ENCODE measurements at places on chromosomes 13 and 19.

DNA sequence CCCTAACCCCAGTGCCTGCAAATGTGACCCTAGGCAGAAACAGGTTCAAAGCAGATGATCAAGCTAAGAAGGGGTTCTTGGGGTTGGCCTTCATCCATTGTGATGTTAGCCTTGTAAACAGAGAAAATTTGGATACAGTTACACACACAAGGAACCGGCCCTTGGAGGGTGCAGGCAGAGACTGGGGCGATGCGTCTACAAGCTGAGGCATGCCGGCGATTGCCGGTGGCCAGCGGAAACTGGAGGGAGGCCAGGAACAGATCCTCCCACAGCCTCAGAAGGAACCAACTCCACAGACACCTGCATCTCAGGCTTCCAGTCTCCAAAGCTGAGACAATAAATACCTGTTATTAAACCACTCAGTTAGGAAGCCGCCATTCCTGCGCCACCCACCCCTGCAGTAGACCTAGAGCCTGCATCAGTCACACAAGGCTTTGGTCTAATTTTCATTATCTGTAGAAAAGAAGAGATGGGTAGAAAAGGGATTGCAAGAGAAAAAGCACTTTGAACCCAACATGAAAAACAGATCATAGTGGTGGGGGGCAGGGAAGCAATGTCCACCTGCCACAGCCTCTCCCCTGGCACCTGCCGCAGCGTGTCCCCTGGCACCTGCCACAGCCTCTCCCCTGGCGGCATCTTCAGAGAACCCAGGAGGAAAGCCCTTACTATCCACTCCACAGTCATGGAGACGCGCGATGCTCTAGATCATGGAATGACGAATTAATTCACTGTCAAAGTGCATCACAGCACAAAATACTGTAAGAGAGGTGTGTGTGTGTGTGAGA is 119.7 kb upstream of the SOX1 start:
- DNase-seq, result no peak

- no peak for DNase-seq
Observed at GRCh38 chr13:59651479-59651878, 512.2 kb downstream of the DIAPH3 start.

GRCh38 chr13:28136916-28137315 is 1.4 kb upstream of the PAN3 start:
- no peak for DNase-seq

- DNase-seq, result no peak
Observed at GRCh38 chr13:77896977-77897376, 21.7 kb downstream of the EDNRB start.

- DNase-seq, result no peak
Observed at GRCh38 chr19:1618157-1619093, 13.2 kb upstream of the UQCR11 start.

- DNase-seq, result no peak
Observed at GRCh38 chr13:28657784-28658538, 969 bp upstream of the POMP start.

DNA sequence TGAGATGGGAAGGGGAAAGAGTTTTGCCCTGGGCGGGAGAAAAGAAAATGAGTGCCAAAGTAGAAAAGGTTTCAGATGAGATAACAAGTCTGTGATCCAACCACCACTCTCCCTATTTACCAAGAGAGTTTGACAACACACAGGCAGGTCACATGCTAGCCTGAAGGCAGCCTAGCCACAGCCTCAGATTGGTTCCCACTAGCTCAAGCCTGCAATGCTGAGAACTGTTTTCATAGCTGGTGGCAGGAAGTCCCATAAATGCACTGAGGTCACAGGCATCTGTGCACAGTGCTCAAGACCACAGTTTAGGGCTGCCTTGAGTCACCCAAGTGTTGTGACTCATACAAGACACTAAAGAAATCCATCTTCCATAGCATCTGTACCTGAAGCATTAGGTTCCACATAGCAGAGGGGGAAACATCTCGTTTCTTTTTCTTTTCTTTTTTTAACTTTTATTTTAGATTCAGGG is 18.5 kb upstream of the POP4 start:
- no peak for DNase-seq

DNA sequence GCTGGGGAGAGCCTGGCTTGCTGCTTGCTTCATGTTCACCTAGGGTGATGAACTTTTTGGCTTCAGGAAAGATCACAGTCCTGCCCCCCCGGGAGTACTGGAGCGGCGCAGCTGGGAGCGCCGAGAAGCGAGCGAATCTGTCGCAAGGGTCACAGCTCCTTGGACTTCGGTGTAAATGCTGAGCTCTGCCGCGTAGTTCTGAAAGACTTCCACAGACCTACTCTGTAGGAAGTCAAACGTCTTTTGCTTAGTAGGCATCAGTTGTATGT is 2.7 kb downstream of the ING1 start:
- DNase-seq, result no peak

DNA sequence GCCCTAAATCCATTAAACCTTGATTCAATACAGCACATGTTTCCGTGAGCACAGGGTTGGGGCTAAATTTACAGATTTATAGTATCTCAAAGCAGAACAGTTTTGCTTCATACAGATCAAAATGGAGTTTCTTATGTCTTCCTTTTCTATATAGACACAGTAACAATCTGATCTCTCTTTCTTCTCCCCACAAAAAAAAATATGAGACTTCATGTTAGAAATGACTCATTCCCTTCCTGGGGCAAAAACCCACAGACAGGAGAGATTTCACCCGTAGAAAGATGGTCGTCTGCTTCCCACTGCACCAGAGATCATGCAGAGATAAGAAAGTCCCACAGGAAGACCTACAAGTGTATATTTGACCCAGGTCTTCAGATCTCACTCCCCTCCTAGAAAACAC is 7.7 kb upstream of the ZNF611 start:
- DNase-seq, result no peak

DNA sequence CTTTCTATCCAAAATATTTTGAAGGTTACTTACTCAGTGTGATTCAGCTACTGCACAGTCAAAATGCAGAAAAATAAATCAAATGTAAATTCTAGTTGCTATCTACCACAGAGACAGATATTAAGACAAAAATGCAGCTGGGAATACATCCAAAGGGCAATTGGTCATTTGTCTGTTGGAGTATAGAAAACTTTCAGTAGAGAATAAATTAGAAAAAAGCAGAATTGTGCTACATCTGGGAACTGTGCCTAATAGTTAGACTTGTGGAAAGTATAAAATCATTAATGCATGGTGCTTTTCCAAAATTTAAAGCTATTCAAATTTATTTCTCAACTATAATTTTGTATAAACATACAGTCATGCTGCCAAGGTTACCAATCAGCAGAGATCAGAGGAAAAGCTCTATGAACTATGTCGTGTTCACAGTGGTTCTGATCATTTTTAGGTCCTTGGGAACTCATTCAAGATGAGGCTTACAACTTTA is 1635.8 kb downstream of the PCDH9 start:
- no peak for DNase-seq

- DNase-seq, result no peak
Observed at GRCh38 chr19:49149652-49150105, 5.5 kb downstream of the HRC start.

- peak; percentile 19 for DNase-seq
Observed at GRCh38 chr19:5621311-5621944, 1.1 kb downstream of the SAFB2 start.

- no peak for DNase-seq
Observed at GRCh38 chr13:20401531-20401930, 124.1 kb downstream of the CRYL1 start.

DNA sequence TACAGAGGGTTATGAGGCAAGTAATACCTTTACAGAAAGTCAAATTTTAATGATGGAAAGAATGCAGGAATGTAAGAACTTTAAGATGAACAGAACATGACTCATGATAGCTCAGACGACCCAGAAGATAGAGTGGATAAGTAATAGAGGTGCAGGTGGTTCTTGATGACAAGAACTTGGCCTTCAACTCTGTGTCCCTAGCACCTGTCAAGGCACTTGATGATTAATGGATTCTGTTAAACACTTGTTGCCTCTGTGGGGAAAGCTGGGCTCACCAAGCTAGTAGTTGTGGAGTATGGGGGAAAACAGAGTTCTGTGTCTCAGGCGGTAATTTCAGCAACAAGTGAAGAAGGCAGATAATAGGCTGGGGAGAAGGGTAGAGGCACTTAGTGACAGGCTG is 306.2 kb downstream of the ATP8A2 start:
- no peak for DNase-seq

- DNase-seq, result peak; percentile 68
Observed at GRCh38 chr19:15091918-15092753, 10.1 kb downstream of the OR1I1 start.

DNA sequence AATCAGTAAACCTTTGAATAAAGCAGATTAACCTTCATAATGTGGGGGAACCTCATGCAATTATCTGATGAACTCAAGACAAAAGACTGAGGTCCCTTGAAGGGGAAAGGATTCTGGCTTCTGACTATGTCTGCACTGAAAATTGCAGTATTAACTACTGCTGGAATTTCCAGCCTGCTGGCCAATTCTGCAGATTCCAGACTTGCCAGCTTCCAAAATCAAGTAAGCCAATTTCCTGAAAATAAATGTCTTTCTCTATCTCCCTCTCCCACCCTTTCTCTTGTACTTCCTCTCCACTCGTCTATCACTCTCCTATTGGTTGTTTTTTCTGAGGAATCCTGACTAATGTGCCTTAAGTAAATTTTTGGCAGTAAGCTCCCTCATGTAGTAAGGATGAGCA is 1479.9 kb upstream of the PRR20A start:
- no peak for DNase-seq

GRCh38 chr13:31350560-31350959 is 150.8 kb downstream of the B3GLCT start:
- no peak for DNase-seq

GRCh38 chr19:49879243-49879963 is 1.9 kb downstream of the TBC1D17 start:
- DNase-seq, result no peak

- DNase-seq, result no peak
Observed at GRCh38 chr19:32070101-32070500, 275.3 kb upstream of the ZNF507 start.

GRCh38 chr19:35715355-35715809 is 2.4 kb upstream of the KMT2B start:
- no peak for DNase-seq
